CD4-positive, alpha-beta T cell treated with Interleukin-21 for 1 hour (primary cell): ENCODE measurements at places on chromosomes 1 and 21.
A peak's percentile ranks its signal among the peaks of the same experiment; 100 is the strongest.

DNA sequence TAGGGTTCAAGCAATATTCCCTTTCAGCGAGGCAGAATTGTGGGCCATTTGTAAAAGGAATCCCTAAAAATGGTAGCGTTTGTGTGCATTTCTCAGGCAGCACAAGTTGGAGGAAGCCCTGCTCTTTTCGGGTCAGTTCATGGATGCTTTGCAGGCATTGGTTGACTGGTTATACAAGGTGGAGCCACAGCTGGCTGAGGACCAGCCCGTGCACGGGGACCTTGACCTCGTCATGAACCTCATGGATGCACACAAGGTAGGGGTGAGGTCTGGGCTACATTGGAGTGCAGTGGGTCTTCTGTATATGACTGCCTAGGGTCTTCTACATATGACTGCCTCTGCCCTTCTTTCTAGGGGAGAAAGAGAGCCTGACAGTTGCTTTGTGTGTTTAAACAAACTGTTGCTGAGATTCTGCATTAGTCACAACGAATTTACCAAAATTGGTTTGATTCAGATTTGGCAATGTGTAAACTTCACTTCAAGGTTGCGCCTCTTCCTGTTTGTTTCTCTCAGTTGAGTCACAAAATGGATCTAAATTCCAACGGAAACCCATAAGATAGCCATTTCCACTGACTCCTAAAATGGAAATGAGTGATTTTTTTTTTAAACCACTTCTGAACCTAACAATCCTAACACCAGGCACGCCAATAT lies 40.4 kb upstream of the BMP8A start:
- DNase-seq = no peak

DNA sequence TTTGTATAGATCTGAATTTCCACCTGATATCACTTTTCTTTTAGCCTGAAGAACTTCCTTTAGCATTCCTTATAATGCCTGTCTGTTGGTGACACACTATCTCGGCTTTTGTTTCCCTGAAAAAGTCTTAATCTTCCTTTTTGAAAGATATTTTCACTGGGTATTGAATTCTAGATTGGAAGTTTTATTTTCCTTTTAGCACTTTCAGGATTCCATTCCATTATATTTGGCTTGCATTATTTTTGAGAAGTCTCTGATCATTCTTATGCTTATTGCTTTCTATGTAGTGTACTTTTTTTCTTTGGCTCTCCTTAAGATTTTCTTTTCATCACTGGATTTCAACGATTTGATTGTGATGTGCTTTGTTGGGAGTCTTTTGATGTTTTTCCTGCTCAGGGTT lies 510.7 kb downstream of the RWDD3 start:
- DNase-seq = no peak

- DNase-seq = peak; percentile 70
These were observed 71.8 kb downstream of the CD58 start for GRCh38 chr1:116498789-116499628.

- no peak for DNase-seq
These were observed 22.5 kb upstream of the KCNE1 start for GRCh38 chr21:34534522-34534921.

DNA sequence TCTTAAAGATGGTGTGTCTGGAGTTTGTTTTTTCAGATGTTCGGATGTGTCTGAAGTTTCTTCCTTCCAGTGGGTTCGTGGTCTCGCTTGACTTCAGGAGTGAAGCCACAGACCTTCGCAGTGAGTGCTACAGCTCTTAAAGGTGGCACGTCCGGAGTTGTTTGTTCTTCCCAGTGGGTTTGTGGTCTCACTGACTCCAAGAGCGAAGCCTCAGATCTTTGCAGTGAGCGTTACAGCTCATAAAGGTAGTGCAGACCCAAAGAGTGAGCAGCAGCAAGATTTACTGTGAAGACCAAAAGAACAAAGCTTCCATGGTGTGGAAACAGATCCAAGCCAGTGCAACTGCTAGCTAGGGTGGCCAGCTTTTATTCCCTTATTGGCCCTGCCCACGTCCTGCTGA lies 1430.4 kb upstream of the B3GALT2 start:
- no peak for DNase-seq

- no peak for DNase-seq
These were observed 76.3 kb downstream of the PSMG1 start for GRCh38 chr21:39106881-39107462.

DNA sequence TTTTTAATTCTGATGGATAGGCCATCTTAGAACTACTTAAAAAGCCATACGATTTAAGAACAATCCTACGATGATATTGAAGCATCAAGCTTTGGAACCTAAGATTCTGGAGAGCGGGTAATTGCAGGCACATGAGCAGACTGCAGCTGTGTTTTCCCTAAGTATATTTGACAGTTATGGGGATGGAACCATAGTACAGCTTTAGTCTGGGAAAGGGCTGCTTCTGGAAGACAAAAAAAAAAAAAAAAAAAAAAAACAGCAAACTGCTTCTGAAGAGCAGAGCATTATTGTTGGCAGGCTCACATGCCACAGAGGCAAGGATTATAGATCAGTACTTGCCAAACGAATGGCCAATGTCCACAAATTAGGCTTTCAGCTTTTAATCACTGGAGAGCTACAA lies 1618.7 kb downstream of the AMY1C start:
- DNase-seq = no peak

DNA sequence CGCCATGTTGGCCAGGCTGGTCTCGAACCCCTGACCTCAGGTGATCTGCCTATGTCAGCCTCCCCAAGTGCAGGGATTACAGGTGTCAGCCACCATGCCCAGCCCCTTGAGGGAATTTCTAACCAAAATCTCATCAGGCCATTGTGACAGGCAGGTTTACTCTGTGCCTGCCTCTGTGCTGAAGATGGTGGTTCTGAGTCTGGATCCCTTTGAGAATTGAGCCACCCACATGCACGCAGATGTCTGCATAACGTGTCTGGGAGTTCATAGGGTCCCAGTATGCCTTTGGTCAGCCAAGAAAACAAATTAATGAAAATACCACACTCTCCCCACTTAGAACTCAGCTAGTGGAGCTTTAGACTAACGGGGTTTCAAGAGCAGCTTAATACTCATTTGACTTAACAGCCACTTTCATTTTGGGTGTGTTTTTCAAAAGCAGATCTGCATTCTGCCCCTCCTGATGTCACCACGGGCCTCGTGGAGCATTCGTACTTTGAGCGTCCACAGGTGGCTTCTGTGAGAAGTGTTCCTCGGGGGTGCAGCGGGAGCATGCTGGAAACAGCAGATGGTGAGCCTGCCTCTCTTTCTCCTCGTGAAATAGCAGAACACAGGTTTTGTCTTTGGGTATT lies 45.3 kb downstream of the DIP2A start:
- DNase-seq = no peak

DNA sequence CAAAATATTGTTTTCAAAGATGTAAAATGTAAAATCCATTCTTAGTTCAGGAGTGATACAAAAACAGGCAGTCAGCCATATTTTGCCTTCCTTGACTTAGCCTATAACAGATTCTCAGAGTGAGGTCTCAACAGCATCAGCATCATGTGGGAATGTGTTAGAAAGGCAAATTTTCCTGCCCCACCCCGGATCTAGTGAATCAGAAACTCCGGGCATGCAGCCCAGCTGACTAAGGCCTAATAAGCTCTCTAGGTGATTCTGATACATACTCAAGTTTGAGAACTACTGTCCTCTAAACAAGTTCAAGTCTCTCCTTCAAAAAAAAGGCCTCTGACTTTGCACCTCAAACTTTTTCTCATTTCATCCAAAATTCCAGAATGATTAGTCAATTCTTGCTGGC lies 46.9 kb upstream of the PRRC2C start:
- DNase-seq = no peak

GRCh38 chr1:206029484-206029883 lies 5.8 kb upstream of the CTSE start:
- DNase-seq = no peak

- DNase-seq = no peak
These were observed 37.6 kb downstream of the PUM1 start for GRCh38 chr1:31027693-31028526.

GRCh38 chr1:236837897-236838296 lies 42.8 kb downstream of the MTR start:
- no peak for DNase-seq

DNA sequence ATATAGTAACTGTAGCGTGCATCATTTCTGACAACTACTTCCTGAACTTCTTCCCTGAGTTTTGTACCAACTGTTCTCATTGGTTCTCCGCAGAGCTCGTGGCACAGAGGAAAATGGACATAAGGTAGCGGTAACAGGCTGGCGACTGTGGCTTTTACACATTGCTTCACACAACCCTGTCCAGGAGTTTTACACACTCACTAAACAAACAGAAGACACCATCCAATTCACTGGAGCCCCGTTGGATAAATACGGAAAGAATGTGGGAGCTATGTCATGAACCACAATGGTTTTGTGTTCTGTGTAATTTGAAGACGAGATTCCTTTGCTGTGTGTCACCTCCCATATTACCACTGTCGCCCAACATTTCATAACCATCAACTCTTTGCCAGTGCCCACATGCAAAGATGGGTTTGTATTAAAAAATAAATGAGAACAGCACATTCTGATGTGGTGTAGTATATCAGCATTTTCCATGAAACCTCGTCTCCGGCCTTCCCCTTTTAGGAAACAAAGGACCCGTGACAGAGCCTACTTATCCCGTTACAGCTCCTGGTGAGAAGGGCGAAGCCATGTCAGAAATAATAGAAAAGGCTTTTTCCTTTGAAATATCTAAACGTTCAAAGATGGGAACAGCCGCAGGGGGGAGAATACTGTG lies 47.4 kb upstream of the ENAH start:
- DNase-seq = no peak
